Amygdala (tissue), 56 donors: ENCODE measurements at places on chromosomes 6 and 20.

GRCh38 chr20:7897781-7898364 lies 42.4 kb downstream of the HAO1 start:
- no peak for DNase-seq

GRCh38 chr6:8940356-8940755 lies 505.0 kb upstream of the SLC35B3 start:
- DNase-seq = no peak

- DNase-seq = no peak
These were observed 35.3 kb downstream of the EFCAB8 start for GRCh38 chr20:32894026-32894483.

DNA sequence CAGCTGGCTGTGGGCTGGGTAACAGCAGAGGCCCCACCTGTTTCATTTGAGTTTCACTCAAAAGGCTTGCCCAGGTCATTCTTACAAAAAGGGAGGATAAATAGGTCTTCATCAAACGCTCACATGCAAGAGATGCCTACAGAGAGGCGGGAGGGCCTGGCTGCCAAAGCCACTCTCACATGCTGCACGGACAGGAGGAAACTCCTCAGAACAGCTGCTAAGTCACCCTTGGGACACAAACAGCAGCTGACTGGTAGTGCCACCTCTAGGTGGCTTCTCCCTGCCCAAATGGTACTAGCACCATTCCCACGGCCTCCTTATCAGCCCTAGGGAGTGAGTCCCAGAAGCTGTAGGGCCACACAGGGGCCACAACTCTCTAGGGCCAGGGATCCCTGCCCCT lies 23.8 kb downstream of the SLC22A23 start:
- no peak for DNase-seq

- peak; percentile 12 for DNase-seq
These were observed at the start of gene HTR1E for GRCh38 chr6:86937219-86938079. Gene HTR1E (plus strand): TSS chr6:86937528. CDS start chr6:87015335, 77,807 bp downstream.

DNA sequence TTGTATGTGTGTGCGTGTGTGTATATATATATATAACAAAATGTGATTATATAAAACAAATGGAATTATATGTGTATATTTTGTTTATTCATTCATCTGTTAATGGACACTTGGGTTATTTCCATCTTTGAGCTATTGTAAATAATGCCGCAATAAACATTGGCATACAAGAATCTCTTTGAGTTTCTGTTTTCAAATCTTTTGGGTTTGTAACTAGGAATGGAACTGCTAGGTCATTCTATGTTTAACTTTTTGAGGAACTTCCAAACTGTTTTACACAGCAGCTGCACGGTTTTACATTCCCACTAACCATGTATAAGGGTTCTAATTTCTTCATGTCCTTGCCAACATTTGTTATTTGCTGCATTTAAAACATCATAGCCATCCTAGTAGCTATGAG lies 39.9 kb upstream of the TGM2 start:
- no peak for DNase-seq

DNA sequence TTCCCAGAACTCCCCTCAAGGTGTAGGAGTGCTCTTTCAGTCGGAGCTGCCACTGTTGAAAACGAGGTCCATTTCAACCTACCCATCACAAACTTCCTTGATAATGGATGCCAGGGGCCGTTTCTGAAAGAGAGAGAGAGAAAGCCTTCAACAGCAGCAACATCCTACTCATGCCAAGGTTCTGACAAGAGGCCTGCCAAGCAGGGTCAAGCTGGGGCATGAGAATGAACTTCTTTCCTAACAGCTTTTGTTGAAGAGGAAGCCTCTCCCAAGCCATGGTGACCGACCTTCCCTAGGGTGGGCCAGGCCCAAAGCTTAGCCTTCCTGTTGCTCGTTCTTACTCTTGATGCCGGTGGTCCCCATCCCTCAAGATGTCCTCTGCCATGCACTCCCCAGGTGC lies 12.4 kb downstream of the ELMO2 start:
- DNase-seq = no peak

GRCh38 chr6:46051962-46052361 lies 36.3 kb upstream of the CLIC5 start:
- no peak for DNase-seq

GRCh38 chr6:31681135-31681671 lies 336 bp upstream of the LY6G5C start:
- peak; percentile 9 for DNase-seq

GRCh38 chr6:35771343-35771627 lies 5.1 kb upstream of the CLPSL2 start:
- no peak for DNase-seq

GRCh38 chr6:50654155-50654554 lies 59.2 kb upstream of the TFAP2D start:
- DNase-seq = no peak
